ENCODE measurements at places on chromosomes 12 and 14.

DNA sequence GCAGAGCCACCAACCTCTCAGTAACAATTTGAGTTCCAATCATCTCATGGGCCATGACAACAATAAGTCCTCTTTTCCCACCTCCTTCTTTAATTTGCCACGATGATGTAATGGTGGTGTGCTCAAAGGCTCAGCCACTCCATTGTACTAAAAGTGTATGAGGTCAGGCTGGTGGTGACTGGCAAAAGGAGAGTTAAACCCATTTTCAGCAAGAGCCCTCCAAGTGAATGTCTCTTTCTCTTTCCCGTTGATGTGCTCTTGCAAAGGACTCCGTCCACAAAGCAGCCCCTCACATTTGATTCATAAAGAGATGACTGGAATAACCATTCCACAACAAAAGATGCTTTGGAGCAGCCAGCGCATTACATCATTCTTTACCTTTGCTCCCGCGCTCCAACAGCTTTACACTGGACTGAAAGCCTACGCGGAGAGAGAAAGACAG lies 41.6 kb downstream of the DUSP16 start:
- DNase-seq = no peak

DNA sequence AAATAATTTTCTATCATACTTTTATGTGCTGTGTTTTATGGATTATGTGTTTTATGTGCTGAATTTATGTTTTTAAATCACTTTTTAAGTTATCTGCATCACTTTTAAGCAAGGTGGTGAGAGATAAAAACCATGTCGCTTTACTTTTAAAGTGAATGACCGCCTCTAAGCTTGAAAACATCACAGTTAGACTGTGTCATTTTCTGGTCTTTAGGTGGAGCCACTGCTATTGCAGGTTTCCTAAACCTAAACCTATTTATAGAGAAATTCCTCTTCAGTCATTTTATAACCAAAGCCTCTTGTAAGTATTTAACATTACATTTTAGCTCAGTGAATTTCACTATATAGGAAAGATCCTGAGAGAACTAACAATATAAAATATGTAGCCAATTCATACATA lies 21.0 kb upstream of the MDM2 start:
- no peak for DNase-seq

DNA sequence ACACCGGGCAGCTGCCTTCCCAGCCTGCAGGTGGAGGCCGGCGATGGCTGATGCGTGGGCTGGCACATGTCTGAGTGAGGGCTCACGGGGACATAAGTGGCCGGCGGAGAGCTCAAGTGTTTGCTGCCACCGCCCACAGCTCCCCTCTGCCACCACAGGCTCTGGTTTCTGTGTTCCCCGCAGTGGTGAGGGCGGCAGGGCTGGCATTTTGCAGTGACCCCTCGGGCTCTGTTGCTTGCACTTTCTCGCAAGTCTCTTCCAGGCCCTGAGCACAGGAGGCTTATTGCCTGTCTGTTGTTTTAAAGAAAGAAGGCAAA lies 271.0 kb upstream of the RTL1 start:
- no peak for DNase-seq

- DNase-seq = no peak
Measured at GRCh38 chr12:82852529-82852928, 165.8 kb downstream of the TMTC2 start.

GRCh38 chr12:124413401-124413800 lies 118.5 kb downstream of the RFLNA start:
- DNase-seq = no peak

Data from activated CD4-positive, alpha-beta T cell treated with anti-CD3 and anti-CD28 coated beads, Interleukin-2, amount 50 U/mL, for 1 hour (primary cell).